ENCODE measurements at places on chromosomes 1 and 21.

- DNase-seq, result no peak
Observed at GRCh38 chr1:223524930-223525451, 131.8 kb downstream of the CCDC185 start.

GRCh38 chr1:8486047-8486446 lies 168.1 kb downstream of the SLC45A1 start:
- no peak for DNase-seq

DNA sequence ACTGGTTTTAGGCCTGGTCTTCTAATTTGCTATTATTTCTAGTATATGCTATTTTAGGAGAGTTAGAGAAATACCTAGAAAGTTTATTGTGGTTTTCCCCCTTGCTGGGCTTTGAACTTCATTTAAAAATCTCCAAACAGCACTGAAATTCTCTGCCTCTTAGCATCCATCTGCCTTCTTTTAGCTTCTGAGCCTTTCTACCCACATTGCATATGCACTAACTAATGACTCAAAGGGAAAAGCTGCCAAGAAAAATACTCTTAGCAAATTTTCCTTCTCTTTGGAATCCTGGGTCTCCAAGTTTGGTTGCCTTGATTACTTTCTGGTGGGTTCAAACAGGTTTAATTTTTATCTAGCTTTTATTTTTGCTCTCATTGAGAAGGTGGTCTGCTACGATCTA lies 408.4 kb upstream of the PTBP2 start:
- DNase-seq, result no peak

DNA sequence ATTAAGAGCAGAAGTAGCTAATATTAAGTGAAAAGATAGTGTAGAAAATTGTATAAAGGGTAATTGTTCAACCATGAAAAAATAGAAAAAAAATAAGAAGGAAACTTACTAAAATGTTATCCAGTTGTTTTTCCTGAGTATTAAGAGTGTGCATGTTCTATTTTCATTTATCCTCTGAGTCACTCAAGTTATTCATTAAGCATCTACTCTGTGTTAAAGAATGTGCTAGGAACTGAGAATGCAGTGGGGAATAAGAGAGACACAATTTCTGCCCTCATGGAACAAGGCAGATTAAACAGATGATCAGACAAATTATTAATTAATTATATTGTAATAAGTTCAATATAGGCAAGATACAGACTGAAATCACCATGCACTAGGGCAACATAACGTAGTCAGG lies 10.8 kb upstream of the PIGK start:
- DNase-seq, result no peak

DNA sequence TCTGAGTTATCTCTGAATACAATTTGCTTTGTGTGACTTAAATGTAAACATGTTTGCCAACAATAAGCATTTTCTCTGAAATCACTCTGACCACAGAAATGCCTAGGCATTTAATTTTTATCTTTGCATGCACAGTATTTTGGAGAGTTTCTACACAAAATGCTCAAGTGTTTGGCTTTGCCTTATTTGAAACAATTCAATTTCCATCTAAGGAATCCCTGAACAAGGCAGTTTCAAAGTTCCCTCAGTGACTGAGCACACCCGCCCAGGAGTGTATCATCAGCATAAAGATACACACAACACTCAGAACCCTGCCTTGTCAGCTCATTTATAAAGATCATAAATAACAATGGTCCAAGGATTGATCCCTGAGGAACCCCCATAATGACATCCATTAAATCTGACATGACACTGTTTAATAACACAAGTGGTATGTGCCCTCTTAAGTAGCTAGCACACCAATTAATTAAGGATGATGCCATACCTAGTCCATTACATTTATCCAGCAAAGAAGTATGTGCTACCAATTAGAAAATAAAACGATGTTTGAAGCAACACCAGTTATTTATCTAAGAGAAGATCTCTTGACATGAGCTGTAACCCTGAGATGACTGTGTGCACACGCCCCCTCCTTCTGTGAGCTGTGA lies 585.8 kb downstream of the ADGRL2 start:
- no peak for DNase-seq

DNA sequence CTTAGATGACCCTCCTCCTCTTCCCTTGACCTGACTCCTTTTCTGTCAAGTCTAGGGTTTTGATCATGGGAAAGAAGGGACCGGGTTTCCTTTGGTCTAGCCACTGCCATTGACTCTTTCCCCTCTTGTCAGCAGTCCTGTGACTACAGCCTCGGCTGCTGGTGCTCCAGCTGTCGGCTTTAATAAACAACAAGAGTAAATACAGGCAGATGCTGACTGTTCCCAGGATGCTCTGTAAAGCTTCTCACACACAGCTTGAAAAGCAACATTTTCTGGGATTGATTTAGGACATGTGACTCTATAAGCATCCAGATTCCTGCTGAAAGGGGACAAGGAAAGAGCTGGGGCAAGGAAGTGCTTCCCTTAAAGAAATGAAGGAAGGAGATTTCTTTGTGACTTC lies 53.5 kb upstream of the CTTNBP2NL start:
- no peak for DNase-seq

- DNase-seq, result no peak
Observed at GRCh38 chr1:244751271-244751895, 84.1 kb upstream of the COX20 start.

GRCh38 chr1:12502336-12503109 lies 115.5 kb downstream of the DHRS3 start:
- no peak for DNase-seq

GRCh38 chr1:183295521-183295920 lies 109.5 kb downstream of the LAMC2 start:
- DNase-seq, result no peak

DNA sequence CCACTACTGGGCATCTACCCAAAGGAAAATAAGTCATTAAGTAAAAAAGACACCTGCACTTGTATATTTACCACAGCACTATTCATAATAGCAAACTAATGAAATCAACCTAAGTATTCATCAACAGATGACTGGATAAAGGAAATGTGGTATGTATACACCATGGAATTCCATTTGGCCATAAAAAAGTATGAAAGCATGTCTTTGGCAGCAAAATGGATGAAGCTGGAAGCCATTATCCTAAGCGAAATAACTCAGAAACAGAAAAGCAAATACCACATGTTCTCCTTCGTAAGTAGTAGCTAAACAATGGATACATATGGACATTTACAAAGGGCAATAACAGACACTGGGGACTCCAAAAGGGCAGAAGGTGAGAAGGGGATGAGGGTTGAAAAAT lies 485.7 kb upstream of the BRINP3 start:
- no peak for DNase-seq

GRCh38 chr1:219027146-219027673 lies 146.5 kb upstream of the LYPLAL1 start:
- no peak for DNase-seq

DNA sequence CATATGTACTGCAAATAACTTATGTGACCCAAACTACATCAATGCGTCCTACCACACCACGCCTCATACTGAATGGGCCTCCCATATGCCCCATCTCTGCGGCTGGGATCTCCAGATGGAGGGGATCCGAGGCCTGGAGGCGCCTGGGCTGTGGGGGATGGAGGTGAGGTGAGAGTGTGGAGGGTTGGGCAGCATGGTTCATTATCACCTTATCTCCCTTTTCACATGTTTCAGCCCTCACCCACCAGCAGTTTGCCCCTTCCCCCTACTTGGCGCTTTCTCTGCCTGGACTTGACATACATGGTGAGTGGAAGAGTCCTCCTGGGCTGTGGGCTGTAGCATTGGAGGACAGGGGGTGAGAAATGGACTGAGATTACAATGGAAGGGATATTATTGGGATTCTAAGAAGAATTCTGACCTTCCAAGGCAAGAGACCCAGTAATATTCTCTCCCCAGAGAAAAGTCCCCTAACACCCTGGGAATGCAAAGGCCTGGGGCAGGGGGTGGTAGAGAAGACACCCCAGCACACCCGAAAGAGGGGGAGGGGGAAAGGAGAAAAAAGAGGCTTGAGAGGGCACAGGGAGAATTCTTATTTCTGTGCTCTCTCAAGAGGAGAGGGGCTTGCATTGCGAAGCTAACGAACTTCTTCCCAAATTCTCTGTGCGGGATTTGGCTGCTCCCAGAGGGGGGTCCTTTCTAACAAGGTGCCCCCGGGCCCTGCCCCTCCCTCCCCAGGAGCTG lies 61.4 kb downstream of the MEF2D start:
- DNase-seq, result no peak

All from CD14-positive monocyte (primary cell).